Nasal cavity respiratory epithelium epithelial cell of viscerocranial mucosa (primary cell): ENCODE measurements at places on chromosomes 3 and 15. TPM values are rescaled to one million over a fixed set of nuclear protein-coding genes. Genes with fewer than 3 reads are reported as not detected.

BMF gene
- total RNA-seq, result 0.34 and 1.00 TPM in 2 replicates

ARL6 gene
- total RNA-seq, result 3.4 and 8.0 TPM in 2 replicates

RBMS3 gene
- 6.8 and 10.5 TPM in 2 replicates for total RNA-seq

LAMB2 gene
- total RNA-seq, result 234 and 834 TPM in 2 replicates

NOX5 gene
- under 0.01 and 0.07 TPM in 2 replicates for total RNA-seq
